ENCODE measurements at places on chromosomes 1 and 21. TPM values are rescaled to one million over a fixed set of nuclear protein-coding genes. Genes with fewer than 3 reads are reported as not detected.

The TSSK3 gene
- total RNA-seq: 1.1 TPM

The C1orf159 gene
- total RNA-seq: 20.1 TPM

The RHD gene
- not detected for total RNA-seq

The GBP4 gene
- total RNA-seq: 7.6 TPM

GRCh38 chr1:39427374-39427773 is 64.1 kb upstream of the BMP8A start:
- DNase-seq: no peak

DNA sequence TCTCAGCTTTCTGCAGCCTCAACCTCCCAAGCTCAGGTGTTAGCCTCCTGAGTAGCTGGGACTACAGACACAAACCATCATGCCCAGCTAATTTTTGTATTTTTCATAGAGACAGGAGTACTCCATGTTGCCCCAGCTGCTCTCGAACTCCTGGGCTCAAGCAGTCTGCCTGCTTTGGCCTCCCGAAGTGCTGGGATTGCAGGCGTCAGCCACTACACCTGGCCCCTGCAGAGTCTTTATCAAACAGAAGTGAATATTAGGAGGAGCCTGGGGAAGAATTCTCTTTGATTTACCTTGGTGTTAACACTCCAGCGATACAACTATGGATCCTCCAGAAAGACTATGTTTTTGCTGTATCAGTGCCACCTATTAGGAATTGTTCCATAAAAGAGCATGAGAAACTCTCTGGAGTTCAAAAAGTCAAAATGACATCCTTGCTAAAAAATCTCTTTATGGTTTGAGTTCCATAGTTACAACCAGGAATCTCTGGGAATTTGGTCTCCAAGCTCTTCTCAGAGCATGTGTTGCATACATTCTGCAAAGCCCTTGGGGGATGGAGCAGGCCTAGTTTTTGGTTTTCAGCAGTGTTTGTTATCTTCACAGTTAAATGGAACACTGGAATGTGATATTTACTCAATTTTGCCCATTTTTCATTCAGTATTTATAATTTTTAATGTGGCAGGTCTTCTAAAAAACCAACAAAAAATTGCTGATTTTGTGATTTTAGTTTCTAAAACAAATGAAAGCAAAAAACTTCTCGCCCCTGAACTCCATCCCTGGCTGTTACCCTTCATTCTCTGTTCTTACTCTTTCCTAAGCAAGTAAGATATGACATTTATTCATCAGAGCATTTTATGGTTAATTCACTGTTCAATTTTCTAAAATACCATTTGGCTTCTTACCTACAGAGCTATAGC is 77.3 kb downstream of the OLFML2B start:
- no peak for DNase-seq

DNA sequence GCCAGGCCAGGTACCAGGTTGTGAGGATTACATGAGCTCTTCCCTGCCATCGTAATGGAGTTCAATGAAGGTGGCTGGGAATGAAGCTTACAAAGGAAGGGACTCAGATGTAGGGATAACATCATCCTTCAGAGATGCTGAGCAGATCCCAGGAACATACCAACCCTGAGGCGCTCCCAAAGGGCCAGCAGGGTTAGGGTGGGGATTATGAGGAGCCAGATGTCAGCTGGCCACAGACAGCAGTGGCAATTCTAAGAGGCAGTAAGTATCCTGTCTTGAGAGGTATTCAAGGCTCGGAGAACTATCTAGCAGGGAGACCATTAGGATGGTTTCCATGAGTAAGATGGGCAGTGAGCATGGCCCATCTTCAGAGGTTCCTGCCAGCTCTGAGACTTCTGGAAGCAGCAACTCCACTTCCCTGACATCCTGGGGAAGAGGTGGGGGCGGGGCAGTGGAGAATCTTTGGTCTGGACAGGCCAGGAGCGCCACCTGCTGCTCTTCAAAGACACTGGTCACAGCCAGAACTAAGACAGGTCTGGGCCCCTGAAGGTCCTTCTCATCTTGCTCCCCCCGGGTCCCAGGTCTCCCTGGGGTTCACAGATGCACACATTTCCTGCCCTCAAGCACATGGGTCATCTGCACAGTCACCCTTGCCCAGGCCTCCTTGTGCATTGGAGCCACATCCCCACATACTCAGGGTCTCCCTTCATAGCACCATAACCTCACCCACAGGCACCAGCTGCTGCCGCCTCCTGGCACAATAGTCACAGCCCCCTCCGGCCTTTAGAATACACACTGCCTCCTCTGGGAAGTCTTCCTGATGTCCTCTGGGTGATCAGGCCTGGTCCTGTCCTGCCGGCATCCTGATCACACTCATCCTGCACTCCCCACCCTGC is 2.7 kb upstream of the SDC3 start:
- DNase-seq: peak; percentile 75

DNA sequence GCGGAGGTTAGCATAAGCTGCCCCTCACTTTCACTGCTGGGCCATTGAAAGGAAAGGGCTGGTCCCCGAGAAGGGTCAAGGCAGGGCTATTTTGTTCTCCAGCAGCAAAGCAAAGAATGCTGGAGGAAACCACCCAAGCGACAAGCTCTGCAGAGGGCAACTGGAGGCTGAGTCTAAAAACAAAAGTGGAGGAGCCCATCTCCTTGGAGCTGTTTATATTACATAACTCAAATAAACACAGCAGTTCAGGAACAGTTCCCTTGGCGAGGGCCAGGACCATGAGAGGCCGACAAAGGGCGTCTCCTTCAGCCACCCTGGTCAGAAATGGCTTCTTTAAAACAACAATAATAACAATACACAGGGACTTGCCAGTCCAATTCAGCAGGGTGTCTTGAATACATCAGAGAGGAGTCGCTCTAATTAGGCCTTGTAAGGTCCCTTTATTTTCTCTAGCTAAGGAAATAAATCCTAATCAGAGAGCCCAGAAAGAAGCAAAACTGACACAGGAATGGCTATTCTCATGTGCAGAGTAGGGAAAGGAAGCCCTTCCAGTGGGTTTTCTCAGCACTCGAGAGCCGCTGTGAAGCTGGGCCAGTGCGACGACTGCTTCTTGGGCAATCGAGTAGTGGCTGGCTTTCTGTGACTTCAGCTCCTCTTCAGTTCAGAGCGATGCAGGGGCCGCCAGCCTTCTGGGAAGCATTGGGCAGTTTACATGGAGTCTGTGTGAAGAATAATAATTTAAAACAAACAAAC is 57.0 kb upstream of the TARBP1 start:
- peak; percentile 83 for DNase-seq

- no peak for DNase-seq
Observed at GRCh38 chr21:43209575-43210453, 41.0 kb downstream of the CRYAA start.

- no peak for DNase-seq
Observed at GRCh38 chr1:165239873-165240272, 116.6 kb downstream of the LMX1A start.
